ENCODE measurements at places on chromosomes 1 and 21.

DNA sequence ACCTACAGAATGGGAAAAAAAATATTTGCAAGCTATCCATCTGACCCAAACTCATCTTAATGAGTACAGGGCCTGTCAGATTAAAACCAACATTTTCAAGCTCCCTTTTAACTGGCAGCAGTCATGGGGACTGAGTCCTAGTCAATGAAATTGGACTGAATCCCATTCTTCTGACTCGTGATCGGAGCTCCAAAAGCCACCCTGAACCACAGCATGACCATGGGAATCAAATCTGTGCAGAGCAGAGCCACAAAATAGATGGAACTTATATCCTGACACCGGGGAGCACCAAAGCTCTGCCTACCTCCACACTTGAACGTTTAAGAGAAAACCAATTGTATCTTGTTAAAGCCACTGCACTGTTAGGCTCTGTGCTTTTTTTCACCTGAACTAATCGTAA is 5.0 kb upstream of the RWDD3 start:
- DNase-seq: peak; percentile 60

DNA sequence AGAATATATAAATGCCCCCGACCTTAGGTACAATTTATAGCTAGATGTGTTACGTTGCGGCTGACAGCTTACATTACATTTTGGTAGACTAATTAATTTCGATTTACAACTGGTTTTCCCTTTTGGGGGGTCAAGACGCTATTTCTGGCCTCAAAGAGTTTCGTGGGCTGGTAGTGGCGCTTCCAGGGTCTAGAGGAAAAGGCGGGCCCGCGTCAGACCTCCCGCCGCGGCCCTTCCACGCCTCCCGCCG is 391 bp downstream of the IFT25 start:
- no peak for DNase-seq

GRCh38 chr1:180796897-180797640 is 115.6 kb upstream of the KIAA1614 start:
- no peak for DNase-seq

DNA sequence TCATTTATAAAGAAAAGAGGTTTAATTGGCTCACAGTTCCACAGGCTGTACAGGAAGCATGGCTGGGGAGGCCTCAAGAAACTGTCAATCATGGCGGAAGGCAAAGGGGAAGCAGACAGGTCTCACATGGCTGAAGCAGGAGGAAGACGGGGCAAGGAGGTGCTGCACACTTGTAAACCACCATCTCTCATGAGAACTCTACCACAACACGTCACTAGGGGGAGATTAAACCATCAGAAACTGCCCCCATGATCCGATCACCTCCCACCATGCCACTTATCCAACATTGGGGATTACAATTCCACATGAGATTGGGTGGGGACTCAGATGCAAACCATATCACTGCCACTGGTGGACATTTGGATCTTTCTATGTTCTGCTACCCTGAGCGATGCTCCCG is 351.4 kb downstream of the NPHP4 start:
- DNase-seq: no peak

- DNase-seq: no peak
Measured at GRCh38 chr21:43645976-43646375, 13.3 kb downstream of the HSF2BP start.

DNA sequence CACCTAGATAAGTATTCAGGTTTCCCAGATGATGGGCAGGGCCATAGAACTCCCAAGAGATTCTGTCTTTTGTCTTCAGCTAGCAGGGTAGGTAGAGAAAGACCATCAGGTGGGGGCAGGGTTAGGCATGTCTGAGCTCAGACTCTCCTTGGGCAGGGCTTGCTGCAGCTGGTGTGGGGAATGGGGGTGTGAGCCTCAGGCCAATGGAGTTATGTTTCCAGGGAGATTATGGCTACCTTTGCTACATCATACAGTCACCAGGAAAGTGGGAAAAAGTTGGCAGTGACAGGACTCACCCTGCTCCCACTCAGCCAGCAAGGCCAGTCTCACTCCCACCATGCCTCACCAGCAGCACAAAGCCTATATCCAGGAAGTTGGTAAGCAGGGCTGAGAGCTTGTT is 77.8 kb downstream of the DRAM2 start:
- DNase-seq: no peak
